ENCODE measurements at places on chromosomes 2 and 18. TPM values are rescaled to one million over a fixed set of nuclear protein-coding genes. Genes with fewer than 3 reads are reported as not detected.

The AQP12B gene
- not detected for polyA plus RNA-seq

The ATP6V1B1 gene
- polyA plus RNA-seq = 0.70 TPM

The WDSUB1 gene
- 4.6 TPM for polyA plus RNA-seq

The ZDBF2 gene
- polyA plus RNA-seq = 1.4 TPM

The C18orf54 gene
- polyA plus RNA-seq = 0.29 TPM

The CHRND gene
- polyA plus RNA-seq = 6.5 TPM

DNA sequence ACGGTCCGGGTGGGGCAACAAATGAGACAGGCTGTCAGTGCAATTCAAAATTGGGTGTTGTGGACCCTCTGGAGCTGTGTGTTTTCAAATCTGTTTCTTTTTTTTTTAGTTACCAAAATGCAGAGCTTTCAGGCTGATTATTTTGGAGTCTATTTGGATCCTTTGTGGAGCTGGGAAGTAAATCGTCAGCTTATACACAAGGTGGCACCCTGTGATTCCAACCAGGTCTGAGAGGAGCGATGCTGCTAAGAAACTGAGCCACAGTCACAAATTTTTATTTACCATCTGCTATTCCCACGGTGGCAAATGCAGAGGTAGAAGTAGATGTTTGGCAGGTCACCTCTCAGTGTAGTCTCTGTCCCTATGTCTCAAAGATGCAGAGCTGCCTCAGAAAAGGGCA, 3.8 kb upstream of the EPC2 start:
- peaks cover 10% of the 10 kb centered on the region for H3K4me1 ChIP-seq
- no peak overlapping the region for H3K27ac ChIP-seq
- H3K4me3 ChIP-seq = no peak overlapping the region
- H3K27me3 ChIP-seq = no peaks in the 10 kb centered on the region
- no peak for DNase-seq

DNA sequence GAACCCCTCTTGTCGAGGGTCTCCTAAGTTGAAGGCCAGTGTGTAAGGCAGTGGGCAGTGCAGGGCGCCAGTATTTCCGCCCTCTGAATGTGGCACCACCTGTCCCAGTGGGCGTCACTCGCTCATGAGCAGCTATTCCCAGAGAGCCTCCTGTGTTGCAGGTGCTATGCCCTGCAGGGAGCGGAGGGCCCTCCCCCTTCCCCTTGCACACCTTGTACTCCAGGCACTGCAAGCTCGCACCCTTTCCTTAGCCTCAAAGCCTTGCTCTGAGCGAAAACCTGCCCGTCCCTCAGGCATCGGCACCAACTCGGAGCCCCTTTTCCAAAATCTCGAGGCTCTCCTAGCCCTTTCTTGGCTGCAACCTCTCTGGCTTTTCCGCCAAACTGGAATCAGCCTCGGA, 282.7 kb downstream of the AGAP1 start:
- no peak overlapping the region for H3K27ac ChIP-seq
- no peak overlapping the region for H3K4me3 ChIP-seq
- no peak for DNase-seq

- peak overlapping the region; percentile 90 for H3K4me3 ChIP-seq
- H3K36me3 ChIP-seq = no peaks in the 10 kb centered on the region
- peaks cover 8% of the 10 kb centered on the region for H3K4me1 ChIP-seq
- H3K27me3 ChIP-seq = no peaks in the 10 kb centered on the region
Measured at GRCh38 chr2:37156071-37156856, 516 bp downstream of the EIF2AK2 start.

GRCh38 chr2:127678991-127679390, 3.7 kb upstream of the LIMS2 start:
- H3K27ac ChIP-seq = no peak overlapping the region
- no peaks in the 10 kb centered on the region for H3K36me3 ChIP-seq
- no peak overlapping the region for H3K4me3 ChIP-seq
- peaks cover 9% of the 10 kb centered on the region for H3K4me1 ChIP-seq

DNA sequence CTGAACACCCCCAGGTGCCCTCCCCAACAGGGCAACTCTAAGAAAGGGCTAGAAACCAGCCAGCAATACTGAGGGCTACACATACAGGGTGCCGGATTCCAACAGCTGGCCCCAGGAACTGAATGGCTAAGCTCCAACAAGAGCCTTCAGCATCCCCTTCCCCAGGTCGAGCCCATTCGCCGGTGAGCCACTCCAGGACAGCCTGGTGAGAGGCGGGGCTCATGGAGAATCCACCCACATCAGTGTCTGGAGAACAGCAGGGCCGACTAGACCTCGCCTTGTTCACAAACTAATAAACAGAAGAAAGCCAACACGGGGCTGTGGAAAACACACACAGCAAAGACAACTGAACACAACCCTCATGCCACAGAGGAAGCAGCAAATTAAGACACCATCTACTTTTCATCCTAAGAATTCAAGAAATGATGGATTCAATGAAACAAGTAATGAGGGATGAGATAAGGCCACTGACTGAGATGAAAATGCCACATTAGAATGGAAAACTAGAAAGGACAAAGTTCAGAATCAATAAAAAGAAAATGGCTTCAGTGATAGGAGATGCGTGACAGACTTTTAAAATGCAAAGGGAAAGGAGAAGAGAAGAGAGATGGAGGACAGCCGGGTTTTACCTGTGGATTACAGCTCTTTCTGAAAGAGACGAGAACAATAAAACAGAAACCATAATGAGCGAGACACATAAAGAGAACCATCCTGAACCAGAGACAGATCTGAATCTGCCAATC, 8.2 kb downstream of the PER2 start:
- no peak overlapping the region for H3K4me3 ChIP-seq
- DNase-seq = no peak
- no peaks in the 10 kb centered on the region for H3K27me3 ChIP-seq
- H3K4me1 ChIP-seq = peaks cover 54% of the 10 kb centered on the region
- H3K27ac ChIP-seq = no peak overlapping the region
- H3K36me3 ChIP-seq = peaks cover 24% of the 10 kb centered on the region

GRCh38 chr2:225379856-225380255, 19.7 kb upstream of the NYAP2 start:
- H3K4me1 ChIP-seq = no peaks in the 10 kb centered on the region
- DNase-seq = no peak
- no peaks in the 10 kb centered on the region for H3K27me3 ChIP-seq
- no peaks in the 10 kb centered on the region for H3K36me3 ChIP-seq
- no peak overlapping the region for H3K4me3 ChIP-seq
- H3K27ac ChIP-seq = no peak overlapping the region

DNA sequence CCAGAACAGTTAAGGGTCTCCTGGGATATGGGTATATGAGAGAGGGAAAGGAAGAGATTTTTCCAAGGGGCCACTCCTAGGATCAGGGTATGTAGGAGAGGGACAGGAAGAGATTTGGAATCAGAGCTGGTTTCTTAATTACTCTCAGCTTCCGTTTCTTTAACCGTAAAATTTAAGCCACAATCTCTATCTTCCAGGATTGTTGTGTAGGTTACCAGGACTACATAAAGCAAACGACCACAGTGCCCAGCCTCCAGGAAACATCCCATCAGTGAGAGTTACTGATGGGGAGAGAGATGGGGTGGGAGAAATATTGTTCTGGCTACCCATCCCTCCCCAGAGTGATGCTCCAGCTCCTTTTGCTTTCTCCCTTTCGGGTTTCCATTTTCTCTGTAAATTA, 114.6 kb upstream of the THUMPD2 start:
- H3K4me3 ChIP-seq = no peak overlapping the region
- no peak for DNase-seq
- no peaks in the 10 kb centered on the region for H3K36me3 ChIP-seq
- no peak overlapping the region for H3K27ac ChIP-seq
- no peaks in the 10 kb centered on the region for H3K27me3 ChIP-seq

DNA sequence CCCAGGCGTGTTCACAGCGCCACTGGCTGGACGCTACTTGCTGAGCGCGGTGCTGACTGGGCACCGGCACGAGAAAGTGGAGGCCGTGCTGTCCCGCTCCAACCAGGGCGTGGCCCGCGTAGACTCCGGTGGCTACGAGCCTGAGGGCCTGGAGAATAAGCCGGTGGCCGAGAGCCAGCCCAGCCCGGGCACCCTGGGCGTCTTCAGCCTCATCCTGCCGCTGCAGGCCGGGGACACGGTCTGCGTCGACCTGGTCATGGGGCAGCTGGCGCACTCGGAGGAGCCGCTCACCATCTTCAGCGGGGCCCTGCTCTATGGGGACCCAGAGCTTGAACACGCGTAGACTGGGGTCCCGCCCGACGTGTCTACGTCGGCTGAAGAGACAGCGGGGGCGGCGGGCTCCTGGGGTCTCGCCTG, 891 bp upstream of the KHK start:
- H3K4me3 ChIP-seq = peak overlapping the region; percentile 70
- H3K27me3 ChIP-seq = no peaks in the 10 kb centered on the region

DNA sequence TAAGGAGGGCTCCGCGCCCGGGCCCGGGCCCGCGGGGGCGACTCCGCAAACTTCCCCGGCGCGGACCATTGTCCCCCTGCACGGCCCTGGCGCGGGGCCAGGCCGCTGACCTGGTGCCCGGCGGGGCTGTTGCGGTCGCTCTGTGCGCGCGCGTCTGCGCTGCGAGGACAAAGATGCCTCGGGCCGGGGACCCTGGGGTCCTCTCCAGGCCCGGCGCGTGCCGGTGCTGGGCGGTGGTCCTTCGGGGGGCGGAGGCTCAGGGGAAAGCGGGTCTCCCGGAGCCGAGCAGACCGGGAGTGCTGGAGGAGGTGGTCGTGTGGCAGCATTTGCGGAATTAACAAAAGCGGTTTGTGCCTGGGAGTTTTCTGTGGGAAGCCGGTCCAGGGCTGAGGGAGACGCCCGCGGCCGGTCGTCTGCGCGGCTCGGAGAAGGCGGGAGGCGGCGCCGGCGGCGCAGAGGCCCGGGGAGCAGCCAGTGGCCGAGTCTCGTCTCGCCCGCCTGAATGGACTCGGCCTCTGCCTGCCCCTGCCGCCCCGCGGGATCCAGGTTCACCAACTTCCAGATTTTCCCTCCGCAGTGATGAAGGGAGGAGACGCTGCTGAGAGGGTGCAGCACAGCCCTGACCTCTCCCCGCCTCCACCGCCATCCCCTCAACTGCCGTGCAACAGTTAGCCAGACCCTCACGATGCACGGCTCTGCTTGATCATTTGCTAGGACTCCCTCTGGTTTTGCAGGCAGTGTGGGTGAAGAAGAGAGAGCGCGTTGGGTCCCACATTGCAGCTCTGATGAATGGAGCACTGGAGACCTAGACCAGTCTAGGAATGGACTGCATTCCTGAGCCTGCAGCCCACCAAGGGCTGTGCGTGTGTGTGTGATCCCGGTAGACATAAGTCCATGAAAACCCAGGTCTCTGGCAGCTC, 705 bp downstream of the EFR3B start:
- H3K36me3 ChIP-seq = no peaks in the 10 kb centered on the region
- H3K27me3 ChIP-seq = no peaks in the 10 kb centered on the region
- peak; percentile 42 for DNase-seq
- peaks cover 29% of the 10 kb centered on the region for H3K4me1 ChIP-seq
- peak overlapping the region; percentile 85 for H3K27ac ChIP-seq

Measured in psoas muscle (tissue), 8 donors.